NCI-H2081 treated with DMSO at 0.1 percent for 48 hours (cell line): ENCODE measurements at places on chromosomes 12 and 14.

GRCh38 chr14:101153691-101154090 is 250.2 kb upstream of the RTL1 start:
- no peak for DNase-seq

DNA sequence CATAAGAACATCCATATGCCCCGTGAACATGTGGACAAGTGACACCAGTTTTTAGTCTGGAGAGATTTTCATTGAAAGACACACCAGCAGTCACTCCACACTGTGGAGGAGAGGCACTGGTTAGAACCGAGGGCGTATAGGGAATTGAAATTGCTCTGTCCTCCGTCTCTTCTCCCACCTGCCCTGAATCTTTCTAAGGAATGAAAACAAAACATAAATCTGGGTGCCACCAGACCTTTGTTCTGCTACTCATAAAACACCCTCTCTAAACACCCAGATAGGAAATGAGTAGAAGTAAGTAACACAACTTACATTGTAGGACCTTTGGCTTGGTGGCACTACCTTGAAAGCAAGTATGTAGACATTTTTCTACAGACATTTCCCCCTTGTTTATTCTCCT is 37.1 kb upstream of the STON2 start:
- no peak for DNase-seq

GRCh38 chr12:110637869-110638441 is 24.0 kb downstream of the TCTN1 start:
- DNase-seq = no peak

GRCh38 chr12:110677206-110677911 is 11.6 kb downstream of the HVCN1 start:
- no peak for DNase-seq

DNA sequence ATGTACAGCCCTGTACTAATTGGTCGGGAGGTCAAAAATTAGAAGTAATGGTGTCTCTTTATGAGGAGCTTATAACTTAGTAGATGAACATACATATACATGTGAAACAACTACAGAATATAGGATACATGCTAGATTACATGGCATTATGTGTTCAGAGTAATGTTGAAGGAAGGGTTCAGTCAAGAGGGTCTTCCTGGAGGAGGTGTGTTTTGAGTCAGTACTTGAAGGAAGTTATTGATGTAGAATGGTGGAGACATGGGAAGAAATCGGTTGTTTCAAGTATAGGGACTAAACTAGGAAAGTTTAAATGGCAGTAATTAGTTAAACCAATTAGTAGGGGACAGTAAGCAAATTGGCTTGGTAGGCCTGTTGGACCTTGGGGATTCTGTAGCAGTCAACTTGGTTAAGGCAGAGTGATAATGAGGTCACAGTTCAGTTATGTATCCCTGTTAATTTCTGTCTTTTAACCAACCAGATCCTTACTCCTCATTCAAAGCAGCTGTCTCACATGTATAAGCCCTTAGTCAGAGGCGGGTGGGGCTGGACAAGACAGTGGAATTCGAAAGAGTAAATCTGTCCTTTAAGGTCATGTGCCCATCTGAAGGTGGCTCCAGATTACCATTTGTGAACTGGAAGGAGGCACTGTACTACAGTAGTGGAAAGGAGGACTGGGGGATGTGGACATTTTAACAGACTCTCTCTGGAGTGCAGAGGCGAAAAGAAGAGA is 3.5 kb upstream of the ANKRD52 start:
- DNase-seq = no peak

DNA sequence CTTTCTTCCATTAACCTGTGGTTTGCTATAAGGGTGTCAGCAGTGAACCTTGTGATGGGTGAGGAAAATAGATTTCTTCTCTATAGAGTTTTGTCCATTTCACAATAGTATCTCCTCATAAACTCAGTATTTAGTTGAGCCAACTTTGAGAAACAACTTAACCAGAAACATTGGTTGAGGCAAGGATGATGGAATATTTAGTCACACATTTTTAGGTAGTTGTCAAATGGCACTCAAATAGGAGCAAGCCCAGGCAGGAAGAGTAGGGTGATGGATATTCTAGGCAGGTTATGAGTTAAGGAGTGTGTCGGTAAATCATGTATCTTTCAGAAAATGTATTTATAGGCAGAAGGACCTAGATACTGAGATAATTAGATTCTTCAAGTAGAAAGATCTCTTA is 1267.6 kb downstream of the SLC16A7 start:
- DNase-seq = no peak
